Left cardiac atrium (tissue), 4 donors: ENCODE measurements at places on chromosomes 1 and 21. TPM values are rescaled to one million over a fixed set of nuclear protein-coding genes. Genes with fewer than 3 reads are reported as not detected.

The SERPINC1 gene
- 0.35 TPM for total RNA-seq

The UQCRHL gene
- total RNA-seq = 3.9 TPM

DNA sequence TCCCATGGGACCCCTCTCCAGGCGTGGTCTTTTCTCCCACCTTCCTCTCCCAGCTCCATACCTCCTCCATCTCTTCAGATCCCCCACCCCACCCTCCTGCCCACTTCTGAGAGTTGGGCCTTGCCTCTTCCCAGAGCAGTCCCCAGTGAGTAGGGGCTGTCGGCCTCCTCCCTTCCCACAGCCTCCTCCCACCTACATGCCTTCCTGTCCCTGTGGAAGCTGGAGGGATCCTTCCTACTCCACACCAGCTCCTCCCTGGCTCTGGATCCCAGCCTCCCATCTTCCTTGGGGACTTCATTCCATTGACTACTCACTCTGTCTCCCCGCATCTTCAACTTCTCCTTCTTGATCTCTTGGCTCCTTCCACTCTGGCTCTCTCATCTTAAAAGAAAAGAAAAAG, 24.9 kb downstream of the KCNQ4 start:
- no peak for DNase-seq

- DNase-seq = peak; percentile 60
Measured at GRCh38 chr1:115266729-115267421, 71.2 kb downstream of the NGF start.

- no peak for DNase-seq
Measured at GRCh38 chr1:151009206-151009587, 948 bp downstream of the PRUNE1 start.

DNA sequence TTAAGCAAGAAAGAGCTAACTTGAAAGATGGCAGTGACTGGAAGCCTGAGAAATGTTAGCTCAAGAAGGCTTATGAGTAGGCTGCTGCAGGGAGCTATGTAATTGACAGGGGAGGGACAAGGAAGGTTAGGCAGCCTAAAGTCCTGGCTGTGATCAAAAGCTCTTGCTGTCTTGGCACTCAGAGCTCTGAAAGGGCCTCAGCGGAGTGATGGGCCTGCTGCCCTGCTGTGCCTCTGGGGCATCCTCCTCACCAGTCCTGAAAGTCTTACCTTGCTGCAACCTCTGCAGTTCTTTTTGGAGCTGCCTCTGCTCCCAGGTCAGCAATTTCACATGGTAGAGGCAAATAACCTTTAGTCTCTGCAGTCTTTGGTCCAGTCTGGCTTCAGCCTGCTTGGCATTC, 1.8 kb downstream of the CCDC190 start:
- DNase-seq = no peak

The RPE65 gene
- not detected for total RNA-seq

DNA sequence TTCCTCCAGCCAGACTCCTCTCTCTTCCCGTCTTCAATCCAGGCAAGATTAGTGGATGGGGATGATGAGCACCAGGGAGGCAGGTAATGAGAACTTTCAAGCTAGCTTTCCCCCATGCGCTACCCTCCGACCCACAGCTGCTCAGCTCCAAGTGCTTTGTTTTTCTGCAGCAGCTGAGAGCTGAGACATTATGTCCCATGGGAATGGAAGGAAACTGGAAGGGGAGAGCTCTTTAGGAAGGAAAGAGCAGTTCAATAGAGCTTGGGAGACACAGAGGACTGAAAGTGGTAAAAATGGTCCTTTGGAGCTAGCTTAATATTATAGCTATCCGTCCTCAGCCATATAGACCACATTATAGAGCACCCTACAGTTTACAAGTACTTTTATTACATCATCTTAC, 39.8 kb downstream of the RAB3B start:
- DNase-seq = no peak

The LAMC1 gene
- total RNA-seq = 108 TPM

DNA sequence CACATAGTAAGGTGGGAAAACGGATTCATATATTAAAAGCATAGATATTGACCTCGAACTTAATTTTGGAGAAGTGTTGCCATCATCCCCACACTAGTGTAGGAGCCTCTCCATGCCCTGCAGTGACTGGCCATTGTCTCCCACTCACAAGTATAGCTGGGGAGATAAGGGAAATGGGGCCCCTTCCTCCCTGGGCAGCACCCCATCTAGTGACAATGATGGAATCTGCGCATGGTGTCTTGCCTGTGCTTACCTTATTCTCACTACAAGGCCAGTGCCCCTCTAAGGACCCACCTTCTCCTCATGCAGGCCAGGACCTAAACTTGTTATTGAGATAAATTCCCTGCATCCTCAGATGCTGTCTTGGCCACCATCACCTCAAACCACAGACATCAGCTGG, 374.9 kb downstream of the NTNG1 start:
- no peak for DNase-seq

DNA sequence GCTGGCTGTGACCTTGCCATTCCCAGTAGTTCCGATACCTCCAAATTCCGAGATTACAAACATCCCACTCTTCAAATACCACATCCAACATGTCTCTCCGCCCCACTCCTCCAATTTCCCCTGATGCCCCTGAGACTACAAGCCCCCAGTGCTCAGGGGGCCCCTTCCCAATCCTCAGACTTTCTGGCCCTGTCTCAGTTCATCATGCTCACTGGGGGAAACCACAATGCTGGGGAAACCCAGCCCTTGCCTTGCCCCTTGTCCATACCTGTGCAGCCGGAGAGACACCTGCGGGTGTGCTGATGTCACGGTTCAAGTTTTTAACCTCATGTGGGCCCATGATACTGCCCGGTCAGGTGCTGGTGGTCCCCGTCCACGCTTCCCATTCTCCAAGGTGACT, 226.6 kb downstream of the CAMTA1 start:
- no peak for DNase-seq

GRCh38 chr1:177909416-177909815, 60.4 kb downstream of the SEC16B start:
- no peak for DNase-seq

- no peak for DNase-seq
Measured at GRCh38 chr1:18384471-18384870, 96.3 kb upstream of the KLHDC7A start.

The CD101 gene
- 1.1 TPM for total RNA-seq

GRCh38 chr1:39981945-39982344, 27.0 kb downstream of the MFSD2A start:
- no peak for DNase-seq

DNA sequence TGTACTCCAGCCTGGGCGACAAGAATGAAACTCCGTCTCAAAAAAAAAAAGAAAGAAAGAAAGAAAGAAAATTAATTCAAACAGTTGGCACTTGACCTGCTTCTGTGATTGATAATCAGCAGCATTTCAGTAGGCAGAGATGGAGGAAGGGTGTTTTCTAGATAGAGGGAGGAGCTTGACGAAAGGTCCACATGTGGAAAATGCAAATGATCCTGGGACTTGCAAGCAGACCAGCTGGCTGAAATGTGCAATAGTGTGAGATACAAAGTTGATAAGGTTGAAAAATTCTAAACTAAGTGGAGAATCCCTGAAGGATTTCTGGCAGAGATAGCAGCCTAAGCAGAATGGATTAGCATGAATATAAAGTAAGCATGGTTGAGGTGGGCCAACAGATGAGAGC, 4.2 kb downstream of the ELAPOR1 start:
- no peak for DNase-seq

The C1orf115 gene
- total RNA-seq = 31.2 TPM

GRCh38 chr21:18468790-18469189, 65.2 kb upstream of the TMPRSS15 start:
- no peak for DNase-seq

- DNase-seq = no peak
Measured at GRCh38 chr1:46528297-46528955, 23.0 kb downstream of the KNCN start.

GRCh38 chr21:39712976-39713375, 32.0 kb upstream of the IGSF5 start:
- DNase-seq = no peak

- DNase-seq = no peak
Measured at GRCh38 chr1:232383455-232384123, 246.3 kb downstream of the SIPA1L2 start.

- DNase-seq = no peak
Measured at GRCh38 chr1:186763107-186763506, 65.6 kb upstream of the PLA2G4A start.

DNA sequence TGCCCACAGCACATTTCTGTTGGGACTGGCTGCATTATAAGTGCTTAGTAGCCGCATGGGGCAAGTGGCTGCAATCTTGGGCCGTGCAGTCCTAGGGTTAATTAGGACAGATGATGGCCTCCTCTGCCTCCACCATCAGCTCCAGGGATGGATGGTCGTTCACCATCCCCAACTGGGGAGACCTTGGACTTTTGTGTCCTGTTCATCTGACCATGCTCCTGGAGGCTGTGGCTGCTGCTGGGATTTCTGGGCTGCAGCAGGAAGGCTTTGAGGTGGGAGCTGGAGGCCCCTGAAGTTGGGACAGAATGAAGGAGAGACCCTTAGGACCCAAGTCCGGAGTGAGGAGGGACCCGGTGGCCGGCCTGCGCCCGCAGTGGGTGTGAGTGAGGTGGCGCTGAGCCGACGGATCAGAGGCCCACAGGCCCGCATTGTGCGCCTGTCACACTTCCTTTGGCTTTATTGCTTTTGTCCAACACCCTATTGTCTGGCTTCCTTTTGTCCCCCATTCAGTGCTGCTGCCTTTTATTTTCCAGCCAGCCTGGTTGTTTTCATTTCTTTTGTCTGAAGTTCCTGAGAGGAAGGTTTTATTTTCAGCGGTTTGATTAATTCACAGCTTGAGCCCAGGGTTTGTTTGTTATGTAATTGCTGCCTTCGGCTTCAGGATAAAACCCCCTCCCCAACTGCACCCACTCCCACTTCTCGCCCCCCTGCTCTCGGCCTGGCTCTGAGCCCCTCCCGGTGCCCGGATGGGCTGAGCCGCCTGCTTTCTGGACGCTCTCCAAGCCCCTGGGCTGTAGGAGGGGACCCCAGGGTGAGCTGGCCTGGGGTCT, 35.6 kb downstream of the SOX13 start:
- no peak for DNase-seq

DNA sequence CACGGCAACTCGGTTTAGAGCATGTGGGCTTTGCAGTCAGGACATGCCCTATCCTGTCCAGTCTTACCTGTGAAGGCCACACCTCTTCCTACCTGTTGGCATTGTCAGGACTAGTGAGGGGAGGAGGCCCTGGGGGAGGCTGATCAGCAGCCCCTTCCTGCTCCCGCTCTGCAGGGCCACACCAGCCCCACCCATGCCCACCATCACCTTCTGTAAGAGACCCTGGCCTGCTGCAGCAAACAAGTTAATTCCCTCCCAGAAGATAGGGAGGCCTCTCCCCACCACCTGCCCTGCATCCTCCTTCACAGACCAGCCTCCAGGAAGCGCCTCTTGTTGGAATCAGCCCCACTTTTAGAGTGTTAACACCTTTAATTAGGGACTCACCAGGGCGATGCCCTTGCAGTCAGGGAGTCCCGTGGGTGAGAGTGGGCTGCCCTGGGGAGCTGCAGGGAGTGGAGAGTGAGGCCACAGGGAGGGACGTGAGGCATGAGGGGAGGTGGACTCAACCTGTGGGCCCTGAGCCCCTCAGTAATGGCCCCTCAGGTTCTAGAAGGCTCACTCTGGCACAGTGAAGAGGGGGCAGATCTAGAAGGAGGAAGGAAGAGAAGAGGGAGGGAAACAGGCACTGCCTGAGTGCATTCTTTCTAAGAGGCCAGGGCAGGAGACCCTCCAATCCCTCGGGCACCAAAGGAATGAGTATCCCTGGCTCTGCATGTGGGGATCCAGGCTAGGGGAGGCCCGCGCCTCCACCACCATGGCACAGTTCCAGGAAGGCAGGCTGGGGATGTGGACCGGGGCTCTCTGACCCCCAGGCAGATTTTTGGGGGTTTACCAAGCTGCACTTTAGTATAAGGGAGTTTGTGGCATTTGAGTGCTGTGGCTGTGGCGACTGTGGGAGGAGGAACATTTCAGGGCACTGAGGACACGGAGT, 8.2 kb downstream of the UMODL1 start:
- DNase-seq = no peak

The FHAD1 gene
- not detected for total RNA-seq

GRCh38 chr1:246008363-246008831, 498.7 kb downstream of the SMYD3 start:
- no peak for DNase-seq

GRCh38 chr1:70140343-70140742, 65.0 kb downstream of the LRRC40 start:
- no peak for DNase-seq

The LHX8 gene
- not detected for total RNA-seq

The FMO5 gene
- total RNA-seq = 1.4 TPM

DNA sequence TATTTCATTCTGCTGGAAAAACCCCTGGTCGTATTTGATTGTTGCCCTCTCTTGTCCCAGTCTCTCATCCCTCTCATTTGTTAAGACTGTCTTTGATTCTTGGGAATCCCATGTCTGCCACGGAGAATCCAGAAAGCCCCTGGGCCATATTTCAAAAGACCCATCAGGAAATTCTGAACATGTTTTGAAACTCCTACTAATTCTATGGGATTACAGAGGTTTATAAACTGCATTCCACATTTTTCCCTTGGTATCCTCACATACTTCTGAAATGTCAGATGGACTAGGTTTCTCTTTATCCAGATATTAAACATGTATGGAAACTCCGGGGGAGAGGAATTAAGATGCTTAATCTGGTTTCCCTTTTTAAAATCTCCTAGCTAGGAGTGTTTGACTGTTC, 80.0 kb downstream of the HUNK start:
- DNase-seq = no peak

GRCh38 chr21:33299181-33299752, 25.5 kb upstream of the IFNAR1 start:
- no peak for DNase-seq

The PKLR gene
- not detected for total RNA-seq

- no peak for DNase-seq
Measured at GRCh38 chr21:26794597-26795411, 50.4 kb downstream of the ADAMTS1 start.

DNA sequence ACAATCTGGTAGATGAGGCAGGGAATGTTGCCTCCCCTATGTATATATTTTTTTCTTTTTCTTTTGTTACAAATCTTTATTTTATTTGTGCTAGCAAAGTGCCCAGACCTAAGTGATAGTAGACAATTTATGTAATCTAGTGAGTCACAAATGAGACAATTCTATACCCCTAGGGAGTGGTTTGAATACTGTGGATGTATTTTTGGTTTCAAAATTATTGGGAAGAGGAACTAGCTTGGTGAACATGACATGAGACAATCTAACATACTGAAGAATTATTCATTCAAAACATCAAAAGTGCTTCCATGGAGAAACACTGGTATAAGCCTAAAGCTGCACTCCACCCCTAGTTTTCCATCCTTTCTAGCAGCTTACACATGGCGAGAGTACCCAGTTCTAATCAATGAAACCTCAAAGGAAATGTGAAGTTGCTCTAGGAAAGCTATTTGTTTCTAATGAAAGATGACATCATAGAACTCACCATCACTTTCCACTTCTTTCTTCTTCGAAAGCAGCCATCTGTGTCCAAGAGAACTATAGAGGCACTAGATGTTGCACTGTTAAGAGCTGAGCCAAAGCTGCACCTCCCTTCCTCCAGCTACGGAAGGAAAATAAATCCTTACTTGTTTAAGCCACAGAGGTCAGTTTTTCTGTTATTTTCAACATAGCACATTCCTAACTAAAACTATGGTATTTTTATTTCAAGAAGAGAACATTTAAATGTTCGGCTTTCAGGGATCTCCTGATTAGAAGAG, 764.6 kb downstream of the LTN1 start:
- DNase-seq = no peak

DNA sequence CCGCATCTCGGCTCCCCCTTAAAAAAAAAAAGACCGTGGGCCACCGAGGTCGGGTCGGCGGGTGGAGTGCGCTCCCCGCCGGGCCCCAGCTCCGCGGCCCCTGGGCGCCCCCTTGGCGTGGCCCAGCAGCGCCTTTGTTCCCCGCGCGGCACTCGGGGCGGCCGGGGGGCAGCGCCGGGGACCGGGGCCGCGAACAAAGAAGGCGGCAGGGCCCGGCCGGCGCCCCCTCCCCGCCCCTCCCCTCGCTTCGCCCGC, 571 bp downstream of the MARCKSL1 start:
- DNase-seq = no peak
